GM19239 (cell line): ENCODE measurements at places on chromosomes 3 and 15.

DNA sequence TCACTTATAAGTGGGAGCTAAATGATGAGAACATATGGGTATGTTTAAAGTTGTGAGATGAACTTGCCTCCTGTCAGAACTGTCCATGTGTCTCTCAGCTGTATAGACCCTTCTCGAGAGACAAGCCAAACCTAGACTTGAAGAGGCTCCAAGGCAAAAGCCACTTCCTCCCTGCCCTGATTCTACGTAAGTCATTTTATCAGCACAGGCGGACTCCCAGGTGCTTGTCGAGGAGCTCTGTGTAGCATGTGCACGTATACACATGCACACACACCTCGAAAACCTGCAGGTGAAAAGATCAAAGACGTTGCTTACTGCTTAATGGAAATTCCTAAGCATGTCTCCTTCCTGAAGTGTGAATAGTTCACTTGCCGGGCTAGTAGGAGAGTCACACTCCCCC lies 5.6 kb upstream of the CLEC3B start:
- DNase-seq: no peak

DNA sequence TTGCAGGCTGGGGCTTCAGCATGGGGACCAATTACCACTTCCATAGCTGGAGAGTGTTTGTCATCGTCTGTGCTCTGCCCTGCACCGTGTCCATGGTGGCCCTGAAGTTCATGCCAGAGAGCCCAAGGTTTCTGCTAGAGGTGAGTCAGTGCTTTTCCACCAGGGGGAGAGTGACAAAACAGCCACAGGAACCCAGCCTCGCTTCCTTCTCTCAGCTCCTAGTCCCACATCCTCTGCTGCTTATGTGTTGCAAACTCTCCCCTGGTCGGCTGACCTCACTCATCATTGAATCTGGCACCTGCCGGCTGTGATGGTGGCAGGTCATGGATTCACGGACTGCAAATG lies 158.3 kb downstream of the SV2B start:
- no peak for DNase-seq

GRCh38 chr15:51649659-51650521 lies 27.3 kb upstream of the DMXL2 start:
- DNase-seq: peak; percentile 36

GRCh38 chr3:147371771-147372340 lies 34.5 kb downstream of the ZIC4 start:
- DNase-seq: no peak

GRCh38 chr3:5010706-5011554 lies 31.7 kb downstream of the BHLHE40 start:
- DNase-seq: no peak

DNA sequence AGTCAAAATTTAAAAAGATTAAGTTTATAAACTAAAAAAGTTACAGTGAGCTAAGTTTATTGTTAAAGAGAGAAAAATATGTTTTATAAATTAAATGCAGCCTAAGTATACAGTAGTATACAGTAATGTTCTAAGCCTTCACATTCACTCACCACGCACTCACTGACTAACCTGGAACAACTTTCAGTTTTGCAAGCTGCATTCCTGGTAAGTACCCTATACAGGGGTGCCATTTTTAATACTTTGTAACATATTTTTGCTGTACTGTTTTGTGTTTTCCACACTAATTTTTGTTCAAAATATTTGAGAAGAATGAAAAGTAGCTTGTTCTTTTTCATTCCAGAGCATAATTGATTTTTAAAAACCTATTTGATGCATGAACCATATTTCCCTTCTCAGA lies 524.9 kb downstream of the RBMS3 start:
- DNase-seq: no peak
